ENCODE measurements at places on chromosomes 12 and 14.

DNA sequence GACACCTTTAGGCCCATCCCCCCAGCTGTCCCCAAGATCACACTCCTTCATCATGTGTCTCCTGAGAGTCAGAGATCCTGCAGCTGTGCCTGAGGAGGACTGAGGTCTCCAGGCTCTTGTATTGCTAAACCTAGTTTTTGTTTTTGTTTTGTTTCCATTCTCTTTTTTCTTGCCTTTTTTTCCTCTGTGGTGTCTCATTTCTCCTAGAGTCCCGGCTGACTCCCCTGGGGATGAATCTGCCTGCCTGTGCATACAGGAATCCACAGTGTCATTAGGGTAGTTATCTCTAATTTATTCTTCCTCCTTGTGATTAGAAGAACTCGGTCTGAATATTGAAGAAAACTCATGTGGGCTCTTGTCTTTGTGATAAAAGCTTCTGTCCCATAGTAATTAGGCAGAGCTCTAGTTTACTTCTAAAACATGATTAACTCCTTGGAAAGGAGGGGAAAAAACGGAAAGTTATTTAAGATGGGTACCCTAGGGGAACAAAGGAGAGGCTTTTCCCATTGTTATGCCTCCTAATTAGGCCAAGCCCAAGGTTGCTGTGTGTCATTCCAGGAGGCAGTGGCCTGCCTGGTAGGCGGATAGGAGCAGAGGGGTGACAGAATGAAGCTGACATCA lies 343.2 kb downstream of the ZFP36L1 start:
- no peak for DNase-seq
- no peaks in the 10 kb centered on the region for H3K36me3 ChIP-seq
- H3K4me1 ChIP-seq = no peaks in the 10 kb centered on the region
- H3K27ac ChIP-seq = no peak overlapping the region

DNA sequence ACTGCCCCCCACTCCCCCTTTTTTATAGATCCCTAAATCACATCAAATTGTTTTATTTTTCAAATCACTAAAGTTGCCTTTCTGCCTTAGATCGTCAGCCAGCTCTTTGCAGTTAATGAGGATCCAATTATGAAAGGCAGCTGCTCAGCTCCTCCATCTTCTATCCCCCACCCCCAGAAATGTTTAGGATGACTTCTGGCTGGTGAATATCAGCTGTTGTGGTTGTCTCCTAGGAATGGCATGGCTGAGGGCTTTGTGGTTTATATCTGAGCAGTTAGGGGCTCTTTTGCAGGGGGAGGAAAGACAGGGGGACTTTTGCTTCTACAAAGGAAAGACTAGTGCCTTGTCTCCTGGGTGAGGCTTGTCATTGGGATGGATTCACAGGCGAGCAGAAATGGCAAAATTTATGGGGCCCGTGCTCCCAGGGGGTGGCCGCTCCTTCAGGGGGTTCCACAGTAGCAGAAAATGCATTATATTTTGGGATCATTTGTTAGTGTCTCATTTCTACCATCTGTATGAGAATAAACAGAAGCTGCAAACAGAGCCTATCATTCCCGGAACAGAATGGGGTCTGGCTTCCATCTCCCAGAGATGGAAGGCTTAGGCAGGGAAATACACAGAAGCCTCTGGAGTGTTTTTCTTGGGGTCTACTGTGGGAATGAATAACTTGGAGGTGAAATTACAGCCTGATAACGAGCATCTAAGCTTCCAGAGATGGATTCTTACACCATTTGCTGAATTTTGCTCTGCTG lies 6.5 kb downstream of the JDP2 start:
- no peak for DNase-seq
- H3K4me1 ChIP-seq = no peaks in the 10 kb centered on the region
- H3K27ac ChIP-seq = no peak overlapping the region

DNA sequence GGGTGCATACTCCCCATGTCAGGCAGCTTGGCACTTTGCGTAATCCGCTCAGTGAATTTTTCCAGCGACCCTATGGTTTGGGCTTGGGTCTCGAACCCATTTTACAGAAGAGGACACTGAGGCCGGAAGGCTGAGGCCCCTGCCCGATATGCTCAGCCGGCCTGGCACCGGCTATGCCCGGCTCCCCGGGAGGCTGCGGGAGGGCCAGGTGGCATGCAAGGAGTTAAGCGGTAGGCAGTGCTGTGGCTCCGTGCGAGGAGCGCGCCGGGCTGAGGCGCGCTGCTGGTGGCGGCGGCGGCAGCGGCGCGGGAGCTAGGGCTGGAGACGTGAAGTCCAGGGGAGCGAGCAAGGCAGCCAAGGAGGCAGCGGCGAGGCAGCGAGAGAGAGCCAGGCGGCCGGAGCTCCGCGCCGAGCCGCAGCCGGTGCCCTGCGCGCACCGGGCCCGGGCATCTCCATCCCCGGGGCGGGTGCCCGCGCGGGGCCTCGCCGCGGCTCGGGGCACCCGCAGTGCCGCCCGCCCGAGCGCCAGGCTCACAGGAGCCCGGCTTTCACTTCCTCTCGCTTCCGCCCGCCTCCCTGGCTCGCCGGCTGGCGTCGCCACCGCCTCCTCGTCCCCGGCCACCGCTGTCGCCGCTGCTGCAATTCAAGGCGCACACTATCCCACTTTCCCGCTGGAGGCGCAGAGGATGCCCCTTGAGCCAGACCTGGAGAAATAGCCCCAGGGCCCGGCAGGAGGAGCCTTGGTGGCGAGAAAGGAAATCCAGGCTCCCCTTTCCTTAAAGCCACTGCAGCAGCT lies at the start of gene WSCD2:
Gene WSCD2, plus strand, starts transcription at position 272 of the 796 bp plus-strand sequence. CDS start 66,545 bp downstream, outside the sequence.
- no peaks in the 10 kb centered on the region for H3K4me1 ChIP-seq
- H3K27ac ChIP-seq = peak within 1 kb of the TSS; percentile 13
- H3K36me3 ChIP-seq = no peaks in the 10 kb centered on the region
- no peak for DNase-seq
- no peaks in the 10 kb centered on the region for H3K27me3 ChIP-seq

DNA sequence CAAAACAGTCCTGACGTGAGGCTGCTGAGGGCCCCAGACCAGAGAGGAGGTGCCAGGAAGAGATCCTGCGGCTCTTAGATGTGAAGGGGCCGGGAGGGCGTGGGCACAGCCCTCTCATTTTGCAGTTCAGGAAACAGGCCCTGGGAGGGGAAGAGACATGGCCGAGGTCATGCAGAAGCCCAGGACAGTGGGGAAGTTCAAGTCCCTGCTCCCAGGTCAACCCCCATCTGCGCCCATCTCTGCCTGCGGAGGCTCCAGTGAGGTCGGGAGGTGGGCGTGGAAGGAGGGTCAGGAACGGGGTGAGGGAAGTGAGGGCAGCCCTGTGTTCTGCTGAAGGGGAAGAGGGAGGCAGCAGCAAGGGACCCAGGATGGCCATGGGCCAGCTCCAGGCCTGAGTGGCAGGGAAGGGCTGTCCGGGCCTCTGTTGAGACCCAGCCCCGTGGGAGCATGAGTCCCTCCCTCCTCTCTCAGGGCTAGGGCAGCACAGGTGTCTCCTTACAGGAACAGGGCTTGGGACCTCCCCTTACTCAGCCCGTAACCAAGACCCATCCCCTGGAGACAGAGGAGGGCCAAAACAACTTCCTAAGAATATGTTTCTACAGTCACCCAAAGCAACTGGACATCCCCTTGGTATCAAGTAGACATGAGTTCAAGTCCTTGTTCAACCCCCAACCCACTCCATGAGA lies 90.8 kb downstream of the LGMN start:
- peaks cover 70% of the 10 kb centered on the region for H3K4me1 ChIP-seq
- H3K27me3 ChIP-seq = no peaks in the 10 kb centered on the region
- no peak overlapping the region for H3K27ac ChIP-seq
- H3K36me3 ChIP-seq = peaks cover 35% of the 10 kb centered on the region
- H3K4me3 ChIP-seq = no peak overlapping the region
- no peak for DNase-seq

GRCh38 chr14:69171569-69171968 lies 18.6 kb upstream of the DCAF5 start:
- H3K4me3 ChIP-seq = no peak overlapping the region
- no peak for DNase-seq
- H3K36me3 ChIP-seq = no peaks in the 10 kb centered on the region
- H3K4me1 ChIP-seq = no peaks in the 10 kb centered on the region
- no peaks in the 10 kb centered on the region for H3K27me3 ChIP-seq

DNA sequence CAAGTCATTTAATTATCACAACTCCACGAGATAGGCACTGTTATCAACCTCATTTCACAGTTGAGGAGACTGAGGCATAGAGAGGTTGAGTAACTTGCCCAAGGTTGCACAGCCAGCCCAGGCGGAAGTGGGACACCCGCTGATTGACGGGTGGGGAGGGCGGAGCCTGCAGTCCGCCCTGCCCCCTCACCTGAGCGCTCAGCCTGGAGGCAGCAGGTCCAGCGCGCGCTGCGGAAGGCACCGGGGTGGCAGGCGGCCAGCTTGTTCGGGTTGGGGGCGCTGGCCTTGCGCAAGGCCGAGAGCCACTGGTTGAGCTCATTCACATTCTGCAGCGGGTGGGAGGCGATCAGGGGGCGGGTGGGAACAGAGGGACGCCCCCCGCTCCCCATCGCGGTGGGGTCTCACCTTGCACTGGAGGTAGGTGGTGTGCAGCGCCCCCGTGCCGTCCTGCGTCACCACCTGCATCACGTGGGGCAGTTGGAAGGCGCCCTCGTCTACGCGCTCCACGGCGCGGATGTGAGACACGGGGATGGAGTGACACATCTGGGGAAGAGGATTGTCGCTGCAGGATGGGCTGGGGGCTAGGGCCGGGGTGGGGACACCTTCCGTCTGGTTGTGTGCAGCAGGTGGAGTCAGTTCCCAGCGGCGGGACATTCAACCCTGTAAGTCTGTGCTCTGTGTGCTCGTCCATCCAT lies 31.7 kb downstream of the RASAL1 start:
- H3K36me3 ChIP-seq = no peaks in the 10 kb centered on the region
- peak; percentile 57 for DNase-seq
- H3K27me3 ChIP-seq = no peaks in the 10 kb centered on the region
- peak overlapping the region; percentile 47 for H3K4me3 ChIP-seq
- H3K27ac ChIP-seq = no peak overlapping the region

GRCh38 chr12:110540048-110540447 lies 37.9 kb downstream of the RAD9B start:
- no peak for DNase-seq
- no peaks in the 10 kb centered on the region for H3K4me1 ChIP-seq
- no peaks in the 10 kb centered on the region for H3K27me3 ChIP-seq
- peaks cover 39% of the 10 kb centered on the region for H3K36me3 ChIP-seq
- H3K27ac ChIP-seq = no peak overlapping the region

- no peaks in the 10 kb centered on the region for H3K4me1 ChIP-seq
- no peaks in the 10 kb centered on the region for H3K27me3 ChIP-seq
- no peak overlapping the region for H3K4me3 ChIP-seq
- H3K36me3 ChIP-seq = no peaks in the 10 kb centered on the region
Measured at GRCh38 chr12:14086838-14087237, 105.4 kb upstream of the GRIN2B start.

DNA sequence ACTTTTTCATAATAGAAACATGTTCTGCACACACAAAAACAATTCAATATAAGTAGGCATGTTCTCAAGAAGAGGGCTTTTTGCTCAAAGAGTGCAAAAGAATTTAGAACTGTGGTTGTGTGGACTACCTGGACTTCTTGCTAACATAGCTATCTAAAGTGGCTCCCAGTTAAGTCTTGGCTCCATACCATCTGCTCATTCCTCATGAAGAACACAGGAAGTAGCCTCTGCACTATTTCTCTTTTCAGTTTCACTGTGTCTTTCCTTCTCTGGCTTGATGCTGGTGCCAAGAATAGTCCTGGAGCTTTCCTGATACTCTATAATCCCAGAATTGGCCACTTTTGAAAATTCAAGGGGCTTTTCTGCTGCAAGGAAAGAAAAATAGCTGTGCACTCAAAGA lies 127.4 kb downstream of the CCER1 start:
- H3K27ac ChIP-seq = no peak overlapping the region
- H3K4me1 ChIP-seq = no peaks in the 10 kb centered on the region
- H3K36me3 ChIP-seq = no peaks in the 10 kb centered on the region
- no peak for DNase-seq

GRCh38 chr14:92692822-92693226 lies 55.6 kb downstream of the LGMN start:
- no peak overlapping the region for H3K4me3 ChIP-seq
- no peaks in the 10 kb centered on the region for H3K27me3 ChIP-seq
- no peak overlapping the region for H3K27ac ChIP-seq
- no peak for DNase-seq
- no peaks in the 10 kb centered on the region for H3K36me3 ChIP-seq

- no peaks in the 10 kb centered on the region for H3K4me1 ChIP-seq
- DNase-seq = no peak
- H3K4me3 ChIP-seq = no peak overlapping the region
- H3K27ac ChIP-seq = no peak overlapping the region
- no peaks in the 10 kb centered on the region for H3K36me3 ChIP-seq
Measured at GRCh38 chr12:27453421-27453820, 6.9 kb downstream of the SMCO2 start.

DNA sequence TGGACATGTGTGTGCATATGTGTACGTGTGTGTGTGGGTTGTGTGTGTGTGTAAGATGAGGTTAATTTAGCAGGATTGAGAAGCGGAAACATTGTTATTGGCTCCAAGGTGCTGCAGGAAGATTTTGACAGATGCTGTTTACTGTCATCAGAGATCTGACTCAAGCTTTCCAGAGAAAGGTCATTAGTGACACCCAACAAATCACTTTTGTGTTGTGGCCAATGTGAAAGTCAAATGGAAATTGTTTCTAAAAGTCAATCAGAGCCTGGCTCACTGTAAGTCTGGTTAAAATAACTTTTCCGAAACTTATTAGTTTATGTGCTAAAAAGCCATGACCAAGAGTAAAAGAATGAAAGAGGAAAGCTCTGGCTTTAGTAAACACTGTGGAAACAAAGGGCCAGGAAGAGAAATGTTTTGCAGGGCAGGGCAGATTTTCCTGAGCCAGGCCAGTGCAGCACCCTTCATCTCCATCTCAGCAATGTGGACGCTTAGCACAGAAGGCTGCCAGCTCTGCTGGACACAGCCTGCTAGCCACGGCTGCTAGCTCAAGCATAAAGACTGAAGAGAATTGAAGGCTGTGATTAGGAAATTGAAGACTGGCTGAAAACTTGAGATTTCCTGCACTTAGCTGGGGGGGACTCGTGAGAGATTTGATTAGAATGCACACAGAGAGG lies 235.8 kb downstream of the NEDD1 start:
- no peak overlapping the region for H3K27ac ChIP-seq
- no peaks in the 10 kb centered on the region for H3K4me1 ChIP-seq
- no peaks in the 10 kb centered on the region for H3K36me3 ChIP-seq
- H3K27me3 ChIP-seq = no peaks in the 10 kb centered on the region
- no peak for DNase-seq
- no peak overlapping the region for H3K4me3 ChIP-seq

DNA sequence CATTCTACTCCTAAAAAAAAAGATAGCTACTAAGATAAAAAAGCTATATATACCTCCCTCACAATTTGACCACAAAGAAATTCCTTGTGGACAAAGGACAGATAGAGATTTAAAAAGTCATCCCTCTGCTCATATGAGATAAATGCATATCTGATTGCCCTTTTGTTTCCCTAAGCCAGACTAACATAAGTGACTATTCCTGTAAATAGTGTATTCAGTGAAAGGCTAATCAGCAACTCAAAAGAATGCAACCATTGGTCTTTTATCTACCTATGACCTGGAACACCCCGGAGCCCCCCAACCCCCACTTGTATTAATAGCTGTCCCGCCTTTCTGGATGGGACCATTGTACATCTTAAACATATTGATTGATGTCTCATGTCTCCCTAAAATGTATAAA lies 6.3 kb upstream of the TMPO start:
- H3K36me3 ChIP-seq = no peaks in the 10 kb centered on the region
- no peak for DNase-seq
- no peak overlapping the region for H3K4me3 ChIP-seq
- H3K4me1 ChIP-seq = peaks cover 19% of the 10 kb centered on the region
- H3K27me3 ChIP-seq = no peaks in the 10 kb centered on the region

All from CD8-positive, alpha-beta memory T cell (primary cell).